ENCODE measurements at places on chromosomes 5 and 9.

DNA sequence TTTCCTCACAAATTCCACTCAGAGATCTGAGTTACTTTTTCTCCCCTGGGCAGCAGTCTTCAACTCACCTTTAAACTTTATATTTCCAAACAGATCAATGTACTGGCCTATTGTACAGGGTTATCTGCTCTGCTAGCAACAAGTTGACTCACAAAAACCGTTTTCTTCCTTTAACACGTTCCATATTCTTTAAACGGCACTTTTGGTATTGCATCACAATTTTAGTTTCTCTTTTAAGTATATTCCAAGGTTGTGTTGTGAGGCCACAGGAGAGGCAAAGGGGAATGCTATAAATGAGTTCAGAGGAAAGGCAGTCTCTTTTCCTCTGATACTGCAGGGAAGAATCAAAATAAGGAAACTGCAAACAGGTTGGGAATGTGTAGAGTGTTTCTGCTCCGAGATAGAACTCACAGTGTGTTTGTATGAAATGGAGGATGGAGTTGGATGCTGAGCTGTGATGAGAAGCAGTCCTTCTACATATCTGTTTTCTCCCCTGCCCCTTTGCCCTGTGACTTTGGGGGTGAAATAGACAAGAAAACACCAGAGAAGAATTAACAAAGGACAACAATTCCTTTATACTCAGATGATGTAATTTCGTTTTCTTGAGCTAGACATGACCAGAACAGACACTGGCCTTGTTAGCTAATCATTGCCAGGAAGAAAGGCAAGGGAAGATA, 9.9 kb upstream of the ALDOB start:
- no peak for DNase-seq

GRCh38 chr9:35426627-35427026, 63.3 kb upstream of the RUSC2 start:
- DNase-seq: no peak

GRCh38 chr9:98502976-98503325, 205.8 kb downstream of the GABBR2 start:
- no peak for DNase-seq

- DNase-seq: no peak
Observed at GRCh38 chr9:78396087-78396486, 99.2 kb downstream of the PSAT1 start.

- no peak for DNase-seq
Observed at GRCh38 chr5:110784901-110785300, 46.1 kb downstream of the SLC25A46 start.

GRCh38 chr9:70042461-70043215, 1.0 kb upstream of the MAMDC2 start:
- no peak for DNase-seq

DNA sequence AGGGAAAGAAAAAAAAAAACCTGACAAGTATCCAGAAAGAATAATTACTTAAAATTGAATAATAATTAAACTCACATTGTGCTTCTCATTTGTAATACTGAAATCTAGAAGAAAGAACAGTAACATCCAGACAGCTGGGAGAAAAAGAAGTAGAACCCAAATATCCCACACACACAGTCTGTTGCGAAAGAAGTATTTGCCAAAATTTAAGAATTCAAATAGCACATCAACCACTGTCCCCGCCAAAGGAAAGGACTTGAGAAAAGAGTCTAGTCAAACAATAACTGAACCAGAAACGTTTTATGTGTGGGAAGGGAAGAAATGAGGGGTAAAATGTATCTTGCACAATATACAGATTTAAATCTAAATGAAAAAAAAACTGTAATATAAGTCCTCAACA, 202.8 kb downstream of the MLLT3 start:
- no peak for DNase-seq

GRCh38 chr5:134541736-134542376, 16.4 kb downstream of the JADE2 start:
- no peak for DNase-seq

- DNase-seq: no peak
Observed at GRCh38 chr5:65481171-65481581, 544 bp downstream of the ADAMTS6 start.

GRCh38 chr9:12739014-12739652, 35.7 kb upstream of the LURAP1L start:
- DNase-seq: no peak

GRCh38 chr9:121266906-121267650, 884 bp upstream of the GSN start:
- DNase-seq: no peak

DNA sequence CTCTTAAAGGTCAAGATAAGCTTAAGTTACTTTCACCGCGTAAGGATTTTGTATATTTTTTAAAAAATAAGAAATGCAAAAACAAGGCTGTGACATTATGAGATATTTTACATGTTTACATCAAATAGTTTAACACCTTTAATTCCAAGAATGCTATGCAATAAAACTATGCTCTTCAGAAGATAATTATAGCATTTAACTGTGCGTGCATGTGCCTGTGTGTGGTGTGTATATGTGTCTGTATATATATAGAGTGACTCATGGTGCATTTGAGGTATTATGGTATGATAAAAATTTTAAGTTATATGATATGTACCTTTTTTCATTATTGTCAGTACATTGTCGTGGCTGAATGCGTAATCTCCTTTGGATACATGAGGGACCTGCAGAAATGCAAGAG, 539.3 kb downstream of the PDE4D start:
- no peak for DNase-seq

DNA sequence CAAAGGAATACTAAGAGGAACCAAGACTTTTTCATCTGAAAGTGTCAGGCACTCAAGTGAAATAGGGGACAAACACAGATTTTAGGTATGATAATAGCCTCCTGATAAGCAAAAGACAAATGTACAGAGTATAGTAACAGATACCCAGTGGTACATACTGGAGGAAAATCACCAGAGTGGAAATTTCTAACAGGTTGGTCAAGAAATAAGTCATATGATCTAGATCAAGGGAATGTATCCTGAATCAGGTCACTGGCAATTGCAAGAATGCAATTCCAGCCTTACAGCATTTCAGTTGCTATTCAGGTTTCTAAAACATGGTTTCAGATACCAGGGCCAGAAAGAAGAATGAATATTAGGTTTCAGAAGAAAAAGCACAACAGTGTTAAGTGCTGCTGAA, 82.2 kb upstream of the SLCO6A1 start:
- no peak for DNase-seq

DNA sequence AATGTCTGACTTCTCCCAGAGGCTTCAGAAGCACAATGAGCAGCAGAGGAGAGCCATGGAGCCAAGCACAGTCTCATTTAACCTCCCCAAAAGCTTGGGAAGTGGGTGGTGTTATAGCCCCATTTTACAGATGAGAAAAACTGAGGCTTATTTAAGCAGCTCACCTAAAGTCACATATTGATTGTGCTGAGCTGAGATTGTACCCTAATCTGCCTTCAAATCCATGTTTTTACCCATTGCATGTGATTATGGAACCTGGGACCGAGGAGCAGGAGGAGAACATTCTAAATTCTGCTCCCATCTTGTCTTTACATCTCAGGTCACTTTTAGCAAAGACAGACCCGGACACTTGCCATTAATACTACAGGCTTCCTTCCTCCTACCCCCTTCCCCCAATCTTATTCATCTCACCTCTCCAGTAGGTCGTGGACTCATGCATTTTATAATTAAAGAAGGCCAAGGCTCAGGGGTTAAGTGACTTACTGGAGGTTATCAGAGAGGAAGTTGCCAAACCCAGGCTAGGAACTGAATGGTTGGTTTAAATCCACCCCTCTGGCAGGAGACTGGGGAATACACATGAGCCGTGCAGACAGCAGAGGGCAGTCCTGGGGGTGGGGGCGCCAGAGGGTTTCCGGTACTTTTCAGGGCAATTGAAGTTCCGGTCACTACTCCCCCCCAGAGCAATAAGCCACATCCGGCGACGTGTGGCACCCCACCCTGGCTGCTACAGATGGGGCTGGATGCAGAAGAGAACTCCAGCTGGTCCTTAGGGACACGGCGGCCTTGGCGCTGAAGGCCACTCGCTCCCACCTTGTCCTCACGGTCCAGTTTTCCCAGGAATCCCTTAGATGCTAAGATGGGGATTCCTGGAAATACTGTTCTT, 51.0 kb upstream of the IL17B start:
- DNase-seq: no peak

DNA sequence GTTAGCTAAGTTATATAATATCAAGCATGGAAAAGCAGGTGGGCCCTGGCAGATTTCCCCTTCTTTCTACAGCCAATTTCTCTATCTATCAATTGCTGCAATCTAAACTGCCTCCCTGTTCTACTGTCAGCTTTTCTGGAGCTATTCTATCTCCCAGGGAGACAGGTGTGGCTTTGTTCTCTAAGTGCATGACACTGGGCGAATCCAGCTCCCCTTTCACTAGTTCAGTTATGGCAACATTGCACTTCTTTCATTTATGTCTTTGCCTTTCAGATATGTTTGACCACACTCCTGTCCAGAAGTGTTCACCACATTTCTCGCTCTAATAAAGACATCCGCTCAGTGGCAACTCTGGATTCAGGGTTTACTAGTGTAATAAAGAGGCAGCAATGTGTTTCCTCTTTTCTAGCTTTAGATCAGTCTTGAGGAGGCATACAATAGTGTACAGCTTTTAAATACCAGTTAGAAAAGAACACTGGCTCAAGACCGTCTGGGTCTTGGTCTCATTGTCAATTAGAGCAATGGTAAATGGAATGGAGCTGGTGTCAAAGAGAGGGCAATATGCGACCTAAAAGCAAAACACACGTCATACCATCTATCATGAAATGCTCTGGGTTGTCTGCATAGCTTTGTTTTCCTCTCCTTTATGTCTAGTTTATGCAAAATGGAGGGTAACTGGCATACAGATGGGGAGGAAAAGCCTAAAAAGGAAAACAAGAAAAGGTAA, 197.0 kb downstream of the SLF1 start:
- no peak for DNase-seq

GRCh38 chr5:80712919-80713318, 58.1 kb upstream of the DHFR start:
- DNase-seq: no peak

DNA sequence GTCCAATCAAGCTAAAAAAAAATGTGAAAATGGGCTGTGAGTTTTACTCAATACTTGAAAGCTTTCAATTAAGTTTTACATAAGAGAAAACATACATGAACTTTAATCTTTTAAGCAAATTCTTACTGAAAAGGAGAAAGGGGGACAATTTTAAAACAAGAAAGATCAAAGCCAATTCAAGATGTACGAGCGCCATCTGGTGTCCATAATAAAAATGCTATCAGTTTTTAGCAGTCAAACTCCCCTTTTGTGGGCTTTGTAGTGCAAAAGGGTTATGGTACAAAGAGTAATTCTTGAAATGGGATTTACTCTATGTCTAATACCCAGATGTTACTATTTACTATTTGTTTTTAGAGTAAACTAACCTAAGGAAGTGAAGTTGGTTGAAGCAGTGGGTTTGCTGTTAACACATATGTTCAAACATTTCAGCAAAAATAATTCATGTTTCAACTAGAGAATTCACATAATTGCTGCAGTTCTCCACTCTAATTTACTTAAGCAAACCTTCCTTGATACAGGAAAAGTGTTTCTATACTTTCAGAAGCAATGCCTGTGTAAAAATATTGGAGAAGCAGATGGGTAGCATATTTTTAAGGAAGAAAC, 228.2 kb upstream of the TYRP1 start:
- DNase-seq: no peak

DNA sequence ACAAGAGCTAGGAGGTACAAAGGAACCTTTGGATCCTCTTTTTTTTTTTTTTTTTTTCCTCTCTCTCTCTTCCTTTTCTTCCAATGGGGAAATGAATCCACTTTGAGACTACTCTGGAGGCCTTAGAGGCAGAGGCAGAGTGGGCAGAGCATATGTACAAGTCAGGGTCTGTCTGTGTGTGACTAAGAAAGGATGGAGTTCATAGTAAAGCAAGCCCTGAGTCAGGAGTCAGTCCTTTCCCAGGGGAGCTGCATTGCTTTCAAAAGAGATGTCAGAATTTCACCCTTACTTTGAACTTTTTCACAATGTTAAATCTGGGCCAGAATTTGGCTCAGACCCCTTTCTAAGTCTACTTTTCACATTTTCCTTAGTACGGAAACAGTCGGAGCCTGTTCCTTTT, 792.4 kb upstream of the C9orf72 start:
- DNase-seq: peak; percentile 1

- DNase-seq: no peak
Observed at GRCh38 chr5:161975350-161975749, 92.2 kb upstream of the GABRG2 start.

DNA sequence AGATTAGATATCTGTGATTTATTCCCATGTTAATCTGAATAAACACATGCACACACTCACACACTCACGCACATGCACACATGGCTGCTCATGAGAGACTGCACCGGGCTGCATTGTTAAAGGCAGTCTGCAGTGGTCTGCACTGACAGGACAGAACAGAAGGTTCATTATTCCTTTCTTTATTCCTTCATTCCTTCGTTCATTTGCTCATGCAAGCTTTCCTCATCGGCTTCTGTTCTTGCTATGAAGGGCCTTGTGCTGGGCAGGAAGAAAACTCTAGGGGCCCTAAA, 41.4 kb upstream of the FSTL4 start:
- no peak for DNase-seq
